ENCODE measurements at places on chromosomes 3 and 15.
A peak's percentile ranks its signal among the peaks of the same experiment; 100 is the strongest.

DNA sequence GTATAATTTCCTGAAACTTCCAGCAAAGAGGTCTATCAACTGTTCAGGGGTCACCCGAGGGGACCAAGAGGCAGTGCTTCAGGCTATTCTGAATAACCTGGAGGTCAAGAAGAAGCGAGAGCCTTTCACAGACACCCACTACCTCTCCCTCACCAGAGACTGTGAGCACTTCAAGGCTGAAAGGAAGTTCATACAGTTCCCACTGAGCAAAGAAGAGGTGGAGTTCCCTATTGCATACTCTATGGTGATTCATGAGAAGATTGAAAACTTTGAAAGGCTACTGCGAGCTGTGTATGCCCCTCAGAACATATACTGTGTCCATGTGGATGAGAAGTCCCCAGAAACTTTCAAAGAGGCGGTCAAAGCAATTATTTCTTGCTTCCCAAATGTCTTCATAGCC, 6.8 kb downstream of the GCNT3 start:
- DNase-seq: no peak

GRCh38 chr3:53486961-53487654, 7.3 kb upstream of the CACNA1D start:
- no peak for DNase-seq

DNA sequence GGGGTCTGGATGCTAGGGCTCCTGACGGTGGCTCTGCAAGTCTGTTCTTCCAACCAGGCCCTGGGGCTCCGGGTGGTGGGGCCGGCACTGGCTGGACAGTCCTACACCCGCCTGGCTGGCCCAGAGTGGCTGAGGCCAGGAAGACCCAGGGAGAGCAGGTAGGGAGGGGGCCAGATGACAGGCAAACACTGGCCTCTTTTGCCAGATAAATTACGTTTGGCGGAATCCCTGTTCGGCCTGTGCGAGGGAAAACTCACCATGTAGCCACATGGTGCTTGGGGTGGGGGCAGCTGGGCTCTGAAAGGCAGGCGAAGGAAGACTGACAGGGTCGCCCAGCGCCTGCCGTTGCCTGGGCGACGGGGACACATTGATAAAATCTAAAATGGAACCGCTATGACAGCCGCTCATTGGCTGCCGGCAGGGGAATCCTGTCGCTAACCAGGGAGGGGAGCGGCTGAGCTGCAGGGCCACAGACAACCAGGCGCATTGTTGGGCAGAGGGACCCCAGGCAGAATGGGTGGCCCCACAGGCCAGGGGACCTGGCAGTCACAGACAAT, 30.4 kb downstream of the IQSEC1 start:
- DNase-seq: no peak

DNA sequence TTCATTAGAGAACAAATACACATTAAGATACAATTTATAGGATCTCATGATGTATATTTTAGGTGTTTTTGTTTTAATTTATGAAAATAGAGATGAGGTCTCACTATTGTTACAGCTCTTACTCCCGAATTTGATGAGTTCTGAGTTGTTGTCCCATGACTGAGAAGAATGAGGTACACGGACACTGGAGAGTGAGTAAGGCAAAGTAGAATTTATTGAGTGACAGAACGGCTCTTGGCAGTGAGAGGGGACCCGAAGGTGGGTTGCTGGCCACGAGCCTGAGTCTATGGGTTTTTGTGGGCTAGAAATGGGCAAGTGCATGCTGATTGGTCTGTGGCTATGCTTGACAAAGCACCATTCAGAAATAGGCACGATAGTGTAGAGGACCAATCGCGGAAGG, 3.1 kb upstream of the RNF168 start:
- DNase-seq: no peak

- no peak for DNase-seq
These were observed 596 bp upstream of the SGO1 start for GRCh38 chr3:20186600-20187004.

DNA sequence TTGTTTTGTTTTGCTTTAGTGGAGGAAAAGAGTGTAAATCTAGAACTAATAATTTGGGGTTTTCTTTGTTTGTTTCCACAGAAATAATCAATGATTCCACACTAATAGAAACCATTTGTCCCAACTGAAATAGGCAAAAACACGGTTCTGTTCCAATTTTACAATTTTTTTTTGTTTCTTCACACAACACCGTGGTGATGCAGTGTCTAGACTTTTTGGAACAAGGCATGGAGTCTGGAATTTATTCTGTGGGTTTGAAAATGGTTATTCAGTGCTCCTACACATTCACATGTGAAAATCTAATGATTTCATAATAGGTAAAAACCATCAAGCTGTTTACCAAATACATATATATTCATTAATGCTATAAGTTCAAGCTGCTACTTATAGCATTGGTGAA, 629.0 kb upstream of the TGFBR2 start:
- DNase-seq: no peak

GRCh38 chr3:137134431-137134830, 176.6 kb downstream of the IL20RB start:
- DNase-seq: no peak

GRCh38 chr3:116198087-116198486, 247.2 kb downstream of the LSAMP start:
- DNase-seq: no peak

DNA sequence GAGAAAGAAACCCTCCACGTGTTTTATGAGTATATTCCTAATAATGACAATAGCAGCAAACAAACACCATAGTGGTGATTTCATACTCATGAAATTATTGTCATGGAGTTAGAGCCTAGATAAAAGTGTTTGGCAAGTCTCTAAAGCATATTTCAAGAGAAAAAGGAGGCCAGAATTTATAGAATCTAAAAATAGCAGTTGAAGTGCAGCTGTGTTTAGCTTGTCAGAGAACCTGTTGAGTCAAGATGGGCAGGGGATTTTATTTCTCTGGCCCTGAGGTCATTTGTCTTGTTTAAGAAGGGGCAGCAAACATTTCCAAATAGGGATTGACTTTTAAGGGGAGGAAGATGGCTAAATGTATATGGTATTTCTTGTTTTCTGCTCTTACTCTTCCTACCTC, 279.6 kb upstream of the CTDSPL start:
- no peak for DNase-seq

DNA sequence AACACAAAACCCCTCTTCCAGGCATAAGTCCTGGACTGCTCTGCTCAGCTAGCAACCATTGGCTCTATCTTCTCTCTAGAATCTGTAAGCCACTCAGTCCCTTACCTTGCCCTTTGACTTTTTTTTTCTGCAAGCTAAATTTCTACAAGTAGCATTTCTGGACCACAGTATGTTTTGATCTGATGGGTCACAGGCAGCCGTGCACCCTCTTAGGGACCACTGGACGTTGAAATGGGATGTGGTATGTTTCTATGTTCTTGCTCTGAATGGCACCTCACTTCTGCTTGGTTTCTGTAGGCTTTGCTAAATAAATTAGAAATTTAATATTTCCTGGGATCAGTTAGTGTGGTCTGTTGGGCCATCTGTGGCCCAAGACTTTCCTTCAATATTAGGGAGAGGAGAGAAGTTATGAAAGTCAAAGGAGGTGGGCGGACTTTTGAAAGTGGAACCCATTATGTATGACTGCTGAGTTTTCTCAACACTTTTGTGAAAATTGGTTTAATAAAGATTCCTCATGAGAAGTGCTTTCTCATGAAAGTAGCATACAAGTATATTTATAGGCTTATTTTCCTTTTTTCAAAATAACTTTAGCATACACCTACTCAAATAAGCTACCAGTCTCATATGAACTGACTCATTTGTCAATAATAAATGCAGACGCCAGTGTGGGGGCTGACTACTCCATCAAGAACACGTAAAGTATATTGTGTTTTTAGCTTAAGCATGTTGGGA, 18.4 kb upstream of the TIPARP start:
- no peak for DNase-seq

DNA sequence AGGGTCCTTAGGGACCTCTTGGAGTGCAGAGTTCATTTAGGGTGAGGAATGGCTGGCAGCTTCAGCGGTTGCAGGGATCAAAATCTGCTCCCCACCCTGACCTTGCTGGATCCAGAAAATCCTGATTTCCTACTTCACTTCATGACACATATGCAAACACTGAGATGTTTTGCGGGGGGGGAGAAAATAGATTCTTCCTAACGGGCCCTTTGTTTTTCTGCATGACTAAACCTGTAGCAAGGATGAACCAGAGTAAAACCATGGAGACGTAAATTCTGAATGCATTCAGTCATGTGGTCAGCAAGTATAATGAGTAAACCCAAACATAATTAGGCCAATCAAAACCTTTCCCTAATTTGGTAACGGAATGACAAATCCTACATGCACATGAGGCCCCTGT, 20.0 kb upstream of the RBP1 start:
- DNase-seq: no peak

DNA sequence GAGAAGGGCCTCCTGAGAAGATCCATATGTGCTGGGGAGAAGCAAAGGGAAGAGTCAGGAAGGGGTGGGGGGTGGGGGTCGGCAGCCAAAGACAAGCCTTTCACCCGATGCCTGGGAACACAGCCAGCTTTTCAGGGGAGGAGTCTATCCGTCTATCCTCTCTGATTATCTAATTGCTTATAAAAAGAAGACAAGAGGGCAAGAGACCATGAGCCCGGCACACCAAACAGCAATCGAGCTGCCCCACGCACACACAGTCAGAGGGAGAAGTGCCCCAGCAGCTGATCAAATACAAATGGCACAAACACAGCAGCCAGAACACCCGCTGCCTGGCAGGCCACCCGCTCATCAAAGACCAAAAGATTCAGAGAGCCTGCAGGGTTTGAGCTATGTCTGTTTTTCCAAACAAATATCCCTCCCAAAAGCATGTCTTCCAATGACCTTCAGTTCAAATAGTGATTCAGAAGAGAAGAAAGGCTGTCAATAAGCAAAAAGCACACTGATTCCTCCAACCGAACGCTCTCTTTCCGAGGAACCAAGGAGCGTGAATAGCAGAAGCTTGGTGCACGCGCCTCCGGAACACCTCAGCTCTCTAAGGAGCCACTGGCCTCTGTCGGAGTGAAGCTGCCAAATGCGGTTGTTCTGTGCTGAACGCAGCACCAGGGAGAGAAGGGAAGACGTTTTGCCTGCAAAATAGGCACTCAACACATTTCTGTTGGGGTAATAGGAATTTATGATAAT, 419.2 kb downstream of the OCA2 start:
- DNase-seq: no peak

GRCh38 chr3:128073185-128073725, 21.0 kb downstream of the SEC61A1 start:
- DNase-seq: no peak

- no peak for DNase-seq
These were observed 3.4 kb downstream of the CCDC13 start for GRCh38 chr3:42769477-42770131.

DNA sequence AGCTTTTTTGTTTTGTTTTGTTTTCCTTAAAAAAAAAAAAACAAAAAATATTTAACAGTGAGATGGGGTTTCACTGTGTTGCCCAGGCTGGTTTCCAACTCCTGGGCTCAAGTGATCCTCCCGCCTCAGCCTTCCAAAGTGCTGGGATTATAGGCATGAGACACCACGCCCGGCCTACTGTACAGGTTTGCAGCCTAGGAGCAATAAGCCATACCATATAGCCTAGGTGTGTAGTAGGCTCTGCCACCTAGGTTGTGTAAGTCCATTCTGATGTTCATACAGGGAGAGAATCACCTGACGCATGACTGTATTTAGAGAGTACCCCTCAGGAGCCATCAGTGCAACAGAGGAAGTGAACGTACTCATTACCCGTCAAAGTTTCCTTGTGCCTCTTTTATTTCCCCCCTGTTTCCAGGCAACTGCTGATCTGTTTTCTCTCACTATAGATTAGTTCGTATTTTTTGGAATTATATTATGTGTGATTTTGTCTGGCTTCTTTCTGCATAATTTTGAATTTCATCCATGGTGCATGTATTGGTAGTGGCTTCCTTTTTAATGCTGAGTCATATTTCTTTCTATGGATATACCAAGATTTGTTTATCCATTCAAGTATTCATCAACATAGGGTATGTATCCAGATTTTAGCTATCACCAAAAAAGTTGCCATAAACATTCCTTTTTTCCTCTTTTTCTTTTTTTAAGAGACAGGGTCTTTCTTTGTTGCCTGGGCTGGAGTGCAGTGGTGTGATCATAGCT, 9.9 kb downstream of the ACAD9 start:
- DNase-seq: no peak

DNA sequence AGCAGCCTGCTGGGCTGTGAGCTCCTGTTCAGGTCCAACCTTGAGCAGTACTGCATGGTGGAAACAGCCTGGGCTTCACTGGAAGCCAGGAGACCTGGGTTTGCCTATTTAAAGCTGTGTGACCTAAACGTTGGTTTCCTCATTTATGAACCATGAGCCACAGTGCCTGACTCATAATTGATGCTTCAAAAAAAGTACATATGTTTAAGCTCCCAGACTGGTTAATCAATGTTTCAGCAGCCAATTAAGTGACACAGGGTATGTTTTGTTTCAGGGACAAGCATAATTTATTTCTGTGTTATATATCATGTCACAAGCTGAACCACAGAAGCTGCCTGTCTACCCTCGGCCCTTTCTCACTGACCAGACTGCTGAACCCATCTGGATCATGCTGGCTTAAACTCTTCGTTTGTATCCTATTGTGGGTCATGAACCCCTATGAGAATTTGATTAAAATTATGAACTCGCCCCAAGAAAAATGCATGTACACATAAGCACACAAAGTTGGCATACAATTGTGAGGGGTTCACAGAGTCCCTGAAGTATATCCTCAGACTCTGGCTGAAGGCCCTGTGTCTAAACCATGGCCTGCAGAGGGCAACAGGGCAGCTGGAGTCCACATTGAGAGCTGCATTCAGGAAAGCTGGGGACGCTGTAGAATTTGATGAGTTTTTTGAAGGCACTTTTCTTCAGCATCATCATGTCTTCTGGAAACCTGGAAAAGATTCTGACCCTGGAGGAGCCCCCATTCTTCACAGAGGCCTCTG, 23.7 kb downstream of the HDC start:
- peak; percentile 15 for DNase-seq

- no peak for DNase-seq
These were observed 39.3 kb upstream of the GATA2 start for GRCh38 chr3:128532012-128532983.

DNA sequence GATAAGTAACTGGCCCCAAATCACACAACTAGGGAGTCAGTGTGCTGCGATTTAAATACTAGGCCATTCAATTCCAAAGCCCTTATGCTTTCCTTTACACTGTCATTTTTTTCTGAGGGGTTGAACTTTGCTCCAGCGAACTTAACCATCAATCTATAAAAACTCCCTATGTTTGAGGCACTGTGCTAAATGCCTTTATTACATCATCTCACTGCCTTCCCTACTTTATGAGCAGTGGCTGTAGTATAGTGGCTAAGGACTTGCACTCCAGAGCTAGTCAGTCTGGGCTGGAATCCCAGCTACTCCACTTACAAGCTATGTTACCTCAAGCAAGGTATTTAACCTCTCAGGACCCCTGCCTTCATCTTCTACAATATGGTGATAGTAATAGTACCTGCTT, 26.9 kb upstream of the WDR72 start:
- DNase-seq: no peak

Data from stimulated activated CD4-positive, alpha-beta T cell treated with anti-CD3 and anti-CD28 coated beads, Interleukin-1b, Interleukin-23, amount 100 ng/mL, for 48 hours (primary cell).